ENCODE measurements at places on chromosomes 6 and 20.

DNA sequence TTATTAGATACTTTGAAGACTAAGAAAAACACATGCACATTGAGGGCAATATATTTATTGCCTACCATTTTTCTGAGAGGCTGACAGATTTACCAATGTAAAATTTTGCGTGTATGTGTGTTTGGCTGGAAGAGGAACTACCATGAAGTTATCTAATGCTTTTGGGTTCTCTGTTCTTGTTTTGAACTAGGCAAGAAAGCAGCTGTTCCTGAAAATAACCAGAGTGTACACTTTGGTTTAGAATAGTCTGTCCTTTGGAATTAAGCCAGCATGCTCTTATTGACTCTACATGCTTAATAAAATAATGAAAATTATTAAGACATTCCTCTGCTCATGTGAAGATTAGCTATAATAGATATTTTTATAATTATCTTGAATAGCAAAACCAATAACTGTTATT is 129.2 kb downstream of the MYB start:
- DNase-seq = no peak

DNA sequence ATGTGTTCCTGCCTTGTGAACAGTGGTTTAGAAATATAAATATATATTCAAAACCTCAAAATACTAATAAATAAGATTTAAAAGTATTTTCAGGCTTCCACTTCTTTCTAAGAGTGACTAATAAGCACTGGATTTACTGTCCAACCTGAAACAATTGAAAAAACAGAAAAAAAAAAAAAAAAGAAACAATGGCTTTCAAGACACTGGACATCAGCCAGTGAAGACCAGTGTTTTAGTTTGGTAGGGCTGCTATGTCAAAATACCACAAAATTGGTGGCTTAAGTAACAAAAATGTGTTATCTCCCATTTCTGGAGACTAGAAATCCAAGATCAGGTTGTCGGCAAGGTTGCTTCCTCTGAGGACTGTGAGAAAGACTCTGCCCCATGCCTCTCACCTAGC is 101.4 kb upstream of the PDE7B start:
- DNase-seq = no peak

DNA sequence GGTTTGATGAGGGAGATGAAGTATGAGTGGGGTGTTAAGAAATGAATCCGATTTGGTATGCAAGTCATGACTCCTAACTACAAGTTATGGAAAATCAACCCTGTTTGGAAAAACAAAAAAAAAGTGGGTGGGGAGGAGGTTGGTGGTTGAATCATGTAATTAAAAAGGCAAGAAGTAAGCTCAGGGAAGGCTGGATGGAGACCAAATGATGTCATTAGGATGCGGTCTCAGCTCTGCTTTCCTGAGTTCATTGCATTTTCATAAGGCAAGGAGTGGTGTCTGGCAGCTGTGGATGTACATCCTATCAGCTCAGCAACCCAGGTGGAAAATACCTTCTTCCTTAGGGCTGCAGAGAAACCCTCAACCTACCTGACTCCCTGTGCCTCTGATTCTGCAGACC is 60.4 kb upstream of the AKAP12 start:
- DNase-seq = no peak

- DNase-seq = no peak
Measured at GRCh38 chr20:64223526-64224067, 32.0 kb upstream of the PCMTD2 start.

GRCh38 chr6:105981002-105981887 is 104.9 kb upstream of the PRDM1 start:
- DNase-seq = no peak

Measured in activated CD8-positive, alpha-beta memory T cell treated with anti-CD3 and anti-CD28 coated beads for 4 hours (primary cell).